ENCODE measurements at places on chromosomes 2 and 18.

- DNase-seq: peak; percentile 78
Measured at GRCh38 chr18:2905854-2906703, 59.3 kb downstream of the EMILIN2 start.

- no peak for DNase-seq
Measured at GRCh38 chr2:52749764-52750163, 1017.8 kb upstream of the CHAC2 start.

DNA sequence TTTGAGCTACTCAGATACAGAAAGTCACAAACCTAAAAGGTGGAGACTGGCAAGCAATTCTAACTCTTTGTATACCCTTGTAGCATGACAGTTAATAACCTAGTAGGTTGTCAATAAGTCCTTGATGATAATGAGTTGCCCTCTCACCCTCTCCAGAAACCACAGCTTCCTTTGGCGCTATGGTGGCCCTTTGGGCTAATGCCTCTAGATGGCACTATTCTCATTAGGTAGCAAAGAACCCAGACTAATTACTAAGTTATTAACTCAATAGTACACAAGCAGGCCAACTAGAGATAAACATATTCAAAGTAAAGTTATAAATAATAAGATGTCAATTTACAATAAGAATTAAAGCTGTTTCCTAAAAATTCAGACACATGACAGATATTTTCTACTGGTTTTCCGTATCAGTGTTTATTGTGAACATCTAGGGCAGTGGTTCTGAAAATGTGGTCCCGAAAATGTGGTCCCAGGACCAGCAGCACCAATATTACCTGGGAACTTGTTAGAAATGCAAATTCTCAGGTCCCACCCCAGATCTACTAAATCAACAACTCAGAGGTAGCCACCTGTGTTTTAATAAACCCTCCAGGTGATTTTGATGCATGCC is 41.1 kb downstream of the LDAH start:
- peak; percentile 4 for DNase-seq

- peak; percentile 56 for DNase-seq
Measured at GRCh38 chr2:85131116-85131515, 2.1 kb upstream of the TCF7L1 start.

DNA sequence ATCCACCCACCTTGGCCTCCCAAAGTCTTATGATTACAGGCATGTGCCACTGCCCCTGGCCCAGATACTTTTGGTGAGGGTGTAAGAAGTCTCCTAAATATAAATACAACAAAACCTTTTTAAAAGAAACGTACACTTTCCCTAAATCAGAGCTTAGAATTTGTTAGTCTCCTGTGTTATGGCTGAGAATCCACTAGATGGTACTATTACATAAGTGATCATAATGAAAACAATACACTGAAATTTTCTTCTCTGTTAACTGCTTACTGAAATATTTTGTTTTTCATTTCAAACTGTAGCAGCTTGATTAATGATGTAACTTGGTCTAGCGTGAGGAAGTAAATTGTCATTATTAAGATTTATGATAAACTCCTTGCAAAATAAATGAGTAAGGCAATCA is 74.8 kb upstream of the FAM98A start:
- peak; percentile 34 for DNase-seq

DNA sequence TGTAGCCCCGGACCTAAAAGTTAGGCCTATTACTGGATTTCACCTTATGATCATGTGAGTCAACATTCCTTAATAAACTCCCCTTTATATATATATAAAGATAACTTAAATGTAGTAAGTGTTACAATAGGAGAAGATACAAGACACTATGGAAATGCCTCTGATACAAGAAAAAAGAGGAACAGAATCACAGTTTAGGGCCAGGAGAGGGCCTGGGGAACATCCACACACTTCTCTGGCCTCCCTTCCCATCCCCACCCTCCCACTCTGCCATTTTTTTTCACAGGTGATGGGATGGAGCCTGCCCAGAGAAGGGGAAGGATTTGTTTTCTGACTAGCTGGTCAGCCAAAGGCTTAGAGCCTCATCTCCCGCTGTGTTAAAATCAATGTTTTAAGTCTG is 6.4 kb downstream of the CDC42EP3 start:
- DNase-seq: no peak

GRCh38 chr2:104769096-104769495 is 84.8 kb upstream of the POU3F3 start:
- no peak for DNase-seq

- DNase-seq: no peak
Measured at GRCh38 chr2:65421432-65421748, 11.0 kb downstream of the SPRED2 start.

GRCh38 chr2:7430869-7431641 is 513.8 kb downstream of the RNF144A start:
- DNase-seq: peak; percentile 68

DNA sequence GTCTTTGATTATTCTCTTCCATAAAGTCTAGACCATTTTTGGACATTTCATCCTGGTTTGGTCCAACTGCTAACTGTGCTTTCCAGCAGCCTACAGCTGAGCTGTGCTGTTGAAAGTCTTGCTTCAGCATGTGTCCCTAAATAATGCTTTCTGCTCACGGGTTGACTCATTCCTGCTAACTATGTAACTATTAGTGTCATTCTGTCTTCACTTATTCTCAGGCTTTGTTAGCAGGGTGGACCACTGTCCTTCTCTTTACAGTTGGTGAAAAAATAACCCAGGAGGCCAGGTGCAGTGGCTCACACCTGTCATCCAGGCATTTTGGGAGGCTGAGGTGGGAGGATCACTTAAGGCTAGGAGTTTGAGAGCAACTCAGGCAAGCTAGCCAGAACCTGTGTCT is 8.9 kb downstream of the ADAM23 start:
- DNase-seq: no peak

- DNase-seq: no peak
Measured at GRCh38 chr2:134623796-134624195, 95.0 kb downstream of the TMEM163 start.

- no peak for DNase-seq
Measured at GRCh38 chr2:127531221-127531648, 4.2 kb upstream of the MYO7B start.

GRCh38 chr18:23020555-23021294 is 87.6 kb downstream of the RBBP8 start:
- no peak for DNase-seq

DNA sequence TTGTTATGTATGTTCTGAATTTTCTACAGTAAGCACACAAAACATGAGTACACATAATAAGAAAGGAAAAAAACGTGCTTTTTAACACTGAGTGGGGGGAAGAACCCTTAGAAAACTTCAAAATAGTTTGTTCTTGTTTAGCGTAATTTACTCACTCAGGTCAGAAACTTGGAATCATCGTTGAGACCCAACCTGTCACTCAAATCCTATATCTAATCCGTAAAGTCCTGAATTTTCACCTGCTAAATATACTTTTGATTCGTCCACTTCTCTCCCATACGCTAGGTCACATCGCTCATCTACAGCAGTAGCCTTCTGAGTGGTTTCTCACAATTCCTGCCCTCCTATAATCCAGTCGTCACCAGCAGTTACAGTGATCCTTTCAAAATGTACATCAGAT is 767 bp downstream of the TPRKB start:
- DNase-seq: no peak

- DNase-seq: no peak
Measured at GRCh38 chr2:160434254-160434948, 59.2 kb downstream of the RBMS1 start.

GRCh38 chr2:64466478-64467085 is 12.6 kb downstream of the LGALSL start:
- DNase-seq: no peak

DNA sequence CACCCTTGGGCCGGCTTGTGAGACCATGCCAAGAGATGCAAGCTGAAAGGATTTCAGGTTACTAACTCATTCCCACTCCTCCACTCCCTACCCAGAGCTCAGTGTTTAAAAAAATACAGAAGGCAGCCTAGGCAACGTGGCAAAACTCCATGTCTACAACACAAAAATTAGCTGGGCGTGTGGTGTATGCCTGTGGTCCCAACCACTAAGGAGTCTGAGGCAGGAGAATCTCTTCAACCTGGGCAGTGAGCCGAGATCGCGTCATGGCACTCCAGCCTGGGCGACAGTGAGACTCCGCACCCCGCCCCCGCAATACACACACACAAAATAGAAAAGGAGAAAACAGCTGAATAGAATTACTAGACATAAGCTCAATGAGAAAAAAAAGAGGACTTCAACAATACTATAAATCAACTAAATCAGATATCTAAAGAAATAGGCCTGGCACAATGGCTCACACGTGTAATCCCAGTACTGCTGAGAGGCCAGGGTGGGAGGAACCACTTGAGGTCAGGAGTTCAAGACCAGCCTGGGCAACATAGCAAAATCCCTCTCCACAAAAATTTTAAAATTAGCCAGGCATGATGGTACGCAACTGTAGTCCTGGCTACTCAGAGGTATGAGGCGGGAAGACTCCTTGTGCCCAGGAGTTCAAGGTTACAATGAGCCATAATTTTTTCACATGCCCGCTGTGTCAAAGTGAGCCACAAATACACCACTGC is 10.1 kb downstream of the IWS1 start:
- DNase-seq: peak; percentile 14

GRCh38 chr2:208097801-208098200 is 26.5 kb downstream of the CRYGD start:
- no peak for DNase-seq

DNA sequence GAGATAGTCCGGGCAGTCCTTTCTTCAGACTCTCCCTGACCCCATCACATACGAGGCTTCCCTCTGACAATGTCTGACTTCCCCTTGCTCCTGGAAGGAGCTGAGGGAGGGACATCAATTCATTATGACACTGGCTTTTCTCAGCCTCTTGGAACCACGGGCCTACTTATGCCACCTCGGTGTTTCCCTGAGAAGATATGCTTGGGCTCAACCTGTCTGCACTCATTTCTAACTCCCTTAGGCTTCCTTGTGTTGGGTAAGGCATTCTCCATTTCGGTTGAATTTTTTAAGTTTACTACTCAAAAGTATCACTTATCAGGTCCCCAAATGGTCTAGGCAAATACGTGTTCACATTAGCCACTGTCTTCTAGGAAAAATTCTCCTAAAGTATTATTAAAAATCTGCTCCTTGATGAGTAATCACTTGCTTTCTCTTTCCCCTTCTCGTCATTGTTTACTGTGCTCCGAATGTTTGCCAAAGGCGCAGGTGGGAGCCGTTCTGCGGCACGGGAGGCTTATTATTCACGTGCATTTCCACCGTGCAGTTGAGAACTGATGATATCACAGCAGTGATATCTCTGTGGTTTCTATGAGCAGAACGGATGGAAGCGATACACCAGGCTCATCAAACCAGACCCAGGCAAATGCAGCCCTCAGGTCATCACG is 33.1 kb downstream of the ARL4C start:
- DNase-seq: no peak

- DNase-seq: no peak
Measured at GRCh38 chr2:230671117-230671516, 41.5 kb upstream of the CAB39 start.

GRCh38 chr2:74999468-74999867 is 41.0 kb downstream of the POLE4 start:
- no peak for DNase-seq

GRCh38 chr2:46020416-46020815 is 276.8 kb upstream of the EPAS1 start:
- no peak for DNase-seq

GRCh38 chr2:166376488-166376828 is 714 bp upstream of the SCN9A start:
- DNase-seq: no peak

DNA sequence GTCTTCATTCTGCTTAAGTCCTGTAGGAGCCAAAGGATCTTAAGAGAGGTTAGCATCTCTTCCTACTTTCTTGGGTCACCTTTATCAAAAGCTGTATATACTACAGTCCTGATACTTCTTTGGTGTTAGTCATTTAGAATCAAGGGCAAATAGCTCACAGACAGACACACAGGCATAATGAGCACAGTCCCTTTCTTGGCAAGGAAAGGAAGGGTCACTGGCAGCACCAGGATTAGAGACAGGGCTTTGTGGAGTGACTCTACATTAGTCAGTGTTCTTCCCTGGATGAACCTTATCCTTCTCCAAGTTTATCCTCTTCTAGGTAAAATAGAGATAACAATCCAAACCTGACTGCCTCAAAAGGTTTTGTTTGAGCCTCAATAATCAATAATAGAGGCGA is 40.0 kb upstream of the NCKAP5 start:
- DNase-seq: no peak

DNA sequence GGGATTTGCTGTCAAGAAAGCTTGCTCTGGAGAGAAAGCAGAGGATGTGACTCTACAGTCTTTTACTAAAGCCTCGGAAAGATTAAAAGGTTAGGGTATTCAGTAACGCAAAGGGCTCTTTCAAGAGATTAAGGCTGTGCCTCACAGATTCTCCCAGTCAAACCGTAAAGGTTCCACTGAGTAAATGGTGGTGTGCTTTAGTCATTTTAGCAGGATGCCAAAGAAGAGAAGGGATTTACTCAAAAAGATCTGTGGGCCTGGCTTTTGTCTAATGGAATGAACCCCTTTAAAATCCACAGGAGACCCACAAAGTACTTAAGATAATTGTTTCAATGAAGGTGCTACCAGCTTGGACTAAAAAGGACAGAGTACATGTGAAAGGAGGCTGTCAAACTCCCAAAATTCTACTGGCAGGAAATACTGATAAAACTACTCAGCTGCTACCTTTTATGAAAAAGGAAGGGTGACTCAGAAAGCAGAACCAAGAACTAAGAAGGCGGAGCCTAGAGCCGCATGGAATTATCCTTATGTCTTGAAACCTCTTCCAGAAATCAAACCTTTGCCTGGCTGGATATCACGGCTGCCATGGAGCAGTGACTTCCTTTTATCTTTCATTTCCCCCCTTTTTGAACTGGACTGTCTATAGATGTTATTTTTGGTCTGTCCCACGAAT is 670.2 kb upstream of the ZEB2 start:
- DNase-seq: no peak

DNA sequence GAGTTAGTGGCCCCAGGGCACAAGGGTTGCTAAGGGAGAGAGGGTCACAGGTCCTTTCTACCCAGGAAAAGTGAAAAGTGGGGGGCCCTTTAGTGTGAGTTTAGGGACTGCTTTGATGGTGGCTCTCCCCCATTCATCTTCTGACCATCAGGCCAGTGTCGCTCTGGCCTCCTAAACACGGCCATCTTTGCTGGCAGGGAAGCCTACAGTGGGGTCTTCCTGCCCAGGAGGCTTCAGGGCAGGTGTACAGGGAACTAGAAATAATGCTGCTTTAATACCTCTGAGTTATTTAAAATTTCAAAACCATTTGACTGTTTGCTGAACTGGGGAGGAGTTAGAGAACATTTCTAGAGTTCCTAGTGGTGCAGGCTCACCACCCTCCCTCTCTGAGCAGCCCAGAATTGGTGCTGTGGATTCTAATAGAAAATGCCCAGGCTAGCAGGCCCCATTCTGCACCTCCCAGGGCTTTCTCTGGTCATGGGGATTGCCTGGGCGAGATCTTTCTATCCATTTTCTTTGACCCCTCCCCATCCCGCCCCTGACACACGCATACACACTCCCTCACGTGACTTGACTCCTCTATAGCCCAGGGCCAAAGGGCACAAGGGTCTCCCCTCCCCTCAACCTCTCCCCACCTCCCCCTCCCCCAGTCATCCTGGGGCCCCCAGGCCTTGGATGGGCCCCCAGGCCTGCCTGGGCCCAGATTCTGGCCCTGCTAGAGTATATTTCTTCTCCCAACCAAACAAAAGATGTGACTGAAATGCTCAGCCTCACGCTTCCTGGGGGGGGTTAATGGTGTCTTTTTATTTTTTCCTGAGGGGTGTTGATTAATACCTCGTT is 3.1 kb downstream of the PKDCC start:
- DNase-seq: no peak

Measured in lung (tissue), 17 donors.